Lower lobe of right lung (tissue), 2 donors: ENCODE measurements at places on chromosomes 7 and 10. TPM values are rescaled to one million over a fixed set of nuclear protein-coding genes. Genes with fewer than 3 reads are reported as not detected.

ARL3 gene
- 7.3 TPM for total RNA-seq

DNA sequence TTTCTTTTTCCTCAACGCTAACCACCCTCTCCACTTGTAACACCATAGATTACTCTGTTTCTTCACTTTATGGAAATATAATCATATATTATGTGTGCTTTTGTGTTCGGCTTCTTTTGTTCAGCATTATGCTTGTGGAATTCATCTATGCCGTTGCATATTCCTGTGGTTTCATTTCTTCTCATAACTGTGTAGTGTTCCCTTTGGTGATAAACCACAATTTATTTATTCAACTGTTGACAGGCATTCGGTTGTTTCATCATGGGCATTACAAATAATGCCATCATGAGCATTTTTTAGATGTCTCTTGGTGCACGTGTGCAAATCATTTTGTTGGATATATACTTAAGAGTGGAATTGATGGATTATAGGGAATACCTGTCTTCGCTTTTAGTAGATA, 12.1 kb downstream of the AVL9 start:
- DNase-seq = no peak

DNA sequence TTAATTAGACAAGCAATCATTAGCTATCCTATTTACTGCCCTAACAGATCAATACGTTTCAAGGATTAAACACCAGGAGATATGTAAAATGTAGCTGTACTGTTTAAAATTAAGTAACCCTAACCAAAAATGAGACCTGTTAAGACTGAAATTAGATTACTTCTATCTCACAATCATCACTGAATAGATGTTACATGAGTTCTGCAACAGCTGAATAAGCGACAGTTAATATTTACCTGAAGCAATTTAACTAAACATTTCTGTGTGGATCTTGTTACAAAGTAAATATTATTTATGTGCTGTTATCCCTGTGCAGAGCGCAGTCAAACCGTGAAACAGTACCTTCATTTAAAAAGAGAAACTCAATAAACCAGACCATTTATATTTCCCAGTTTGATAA, 122.5 kb downstream of the RELN start:
- DNase-seq = no peak

ZNF107 gene
- 4.3 TPM for total RNA-seq

DNA sequence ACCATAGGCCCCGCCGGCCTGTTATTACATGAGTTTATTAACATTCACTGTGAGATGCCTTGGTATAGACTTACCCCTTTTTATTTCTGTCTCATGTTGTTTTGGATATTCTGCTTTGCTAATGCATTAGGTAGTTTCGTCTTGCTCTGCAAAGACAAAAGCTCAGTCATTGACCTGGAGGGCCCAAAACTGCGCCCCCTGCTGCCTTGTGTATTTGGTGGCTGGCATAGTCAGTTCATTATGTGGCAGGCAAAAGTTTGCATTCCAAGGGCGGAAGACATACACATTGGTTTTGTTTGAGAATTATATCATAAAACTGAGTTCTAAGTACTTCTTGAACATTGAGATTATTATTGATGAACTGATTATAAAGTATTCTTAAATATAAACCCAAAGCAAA, 372.5 kb downstream of the SDK1 start:
- peak; percentile 52 for DNase-seq

DNA sequence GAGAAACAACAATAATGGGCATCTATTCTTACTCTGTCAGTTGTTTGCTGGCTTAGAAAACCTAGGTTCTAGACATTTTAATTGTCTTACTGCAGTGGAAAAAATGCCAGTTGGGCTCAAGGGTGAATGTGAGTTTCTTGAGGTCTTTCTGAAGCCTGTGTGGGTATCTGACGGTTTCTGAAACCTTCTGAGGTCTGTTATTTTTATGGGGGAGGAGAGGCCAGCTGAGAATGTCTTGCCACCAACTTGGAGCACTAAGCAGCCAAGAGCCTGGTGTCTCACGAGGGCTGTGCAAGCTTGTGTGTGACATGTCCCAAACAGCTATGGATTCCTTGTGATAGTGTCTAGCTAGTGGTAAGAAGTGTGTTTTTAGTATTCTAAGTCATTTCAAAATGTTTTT, 24.2 kb upstream of the DDC start:
- no peak for DNase-seq

CDK14 gene
- total RNA-seq = 58.6 TPM

- no peak for DNase-seq
Measured at GRCh38 chr10:70932392-70933196, 44.2 kb upstream of the PCBD1 start.

DNA sequence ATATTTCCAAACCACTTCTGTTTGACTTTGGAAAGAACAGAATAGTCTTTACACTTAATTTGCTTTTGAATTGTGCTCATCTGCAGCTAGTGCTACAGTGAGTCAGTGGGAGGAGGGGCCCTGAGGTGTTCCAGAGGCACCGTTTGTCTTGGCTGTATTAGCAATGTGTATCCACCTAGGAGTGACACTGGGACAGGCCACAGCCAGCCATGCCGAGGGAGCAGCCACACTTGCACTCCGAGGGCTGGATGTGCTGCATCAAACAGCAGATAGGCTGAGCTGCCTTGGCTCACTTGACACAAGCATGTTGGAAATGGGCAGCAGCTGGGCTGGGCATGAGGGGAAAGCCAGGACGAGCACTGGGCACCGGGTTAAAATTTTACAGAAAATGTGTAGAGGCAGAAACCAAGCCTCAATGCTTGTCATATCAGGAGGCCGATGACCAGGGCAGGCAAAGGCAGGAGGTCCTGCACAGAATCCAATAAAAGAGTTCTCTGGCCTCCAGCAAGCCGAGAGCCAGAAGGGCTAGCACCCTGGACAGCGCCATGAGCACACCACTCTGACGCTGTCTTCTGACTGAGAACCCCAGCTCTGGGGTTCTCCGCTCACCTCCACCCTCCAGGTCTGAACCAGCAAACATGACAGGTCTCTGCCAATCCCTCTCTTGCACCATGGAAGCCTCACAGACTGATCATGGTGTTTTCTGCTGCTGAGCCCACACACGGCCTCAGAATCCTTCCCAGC, 163.3 kb downstream of the GRID1 start:
- no peak for DNase-seq

DNA sequence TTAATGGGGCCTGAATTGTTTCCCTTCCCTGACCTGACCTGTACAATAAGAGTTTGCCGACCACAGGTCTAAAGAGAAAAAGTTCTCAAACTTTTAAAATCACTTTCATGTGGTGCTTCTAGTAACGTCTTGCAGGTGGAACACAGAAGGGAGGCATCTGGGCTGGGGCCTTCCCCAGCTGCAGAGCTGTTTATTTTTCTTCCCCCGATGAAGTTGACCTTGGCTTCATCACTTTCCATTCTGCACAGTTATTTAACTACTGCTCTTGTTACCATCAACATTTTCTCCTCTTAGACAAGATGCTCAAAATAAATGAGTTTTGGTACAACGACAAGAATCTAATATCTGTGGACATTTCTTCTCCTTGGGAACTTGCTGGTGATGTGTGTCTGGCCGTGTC, 181.7 kb downstream of the HERPUD2 start:
- no peak for DNase-seq

GRCh38 chr7:136919820-136920219, 51.4 kb downstream of the CHRM2 start:
- DNase-seq = no peak

- peak; percentile 51 for DNase-seq
Measured at GRCh38 chr7:30226614-30227268, 57.7 kb upstream of the ZNRF2 start.

OR6B1 gene
- not detected for total RNA-seq

- no peak for DNase-seq
Measured at GRCh38 chr10:117590101-117590875, 47.7 kb downstream of the EMX2 start.

- DNase-seq = peak; percentile 21
Measured at GRCh38 chr10:11677480-11677879, 64.7 kb upstream of the ECHDC3 start.

DNA sequence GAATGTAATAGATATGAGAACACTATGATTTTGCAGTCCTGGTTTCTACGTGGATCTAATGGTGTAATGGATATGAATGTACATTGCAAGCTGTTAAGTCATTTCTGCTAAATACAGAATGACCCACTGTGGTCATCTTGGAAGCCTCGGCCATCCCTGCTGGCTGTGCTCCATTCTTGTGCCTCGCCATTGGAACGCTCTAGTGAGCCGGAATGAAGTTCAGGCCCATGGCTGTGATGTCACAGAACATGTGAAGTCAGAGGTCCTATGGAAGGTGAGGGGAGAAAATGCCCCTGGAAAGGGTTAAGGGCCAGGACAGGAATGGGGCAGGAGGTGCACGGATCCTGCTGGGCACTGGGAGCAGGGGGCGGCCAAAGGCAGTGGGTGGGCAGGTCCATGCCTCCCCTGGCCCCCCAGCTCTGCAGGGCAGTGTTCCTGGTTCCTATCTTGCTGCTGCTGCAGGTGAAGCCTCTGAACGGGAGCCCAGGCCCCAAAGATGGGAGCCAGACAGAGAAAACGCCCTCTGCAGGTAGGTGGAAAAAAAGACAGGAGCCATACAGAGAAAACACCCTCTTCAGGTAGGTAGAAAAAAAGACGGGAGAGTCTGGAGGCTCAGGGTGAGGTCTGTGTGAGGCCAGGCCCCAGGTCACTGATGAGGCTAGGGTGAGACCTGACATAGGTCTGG, at the start of gene LLCFC1:
Gene LLCFC1 (plus strand): TSS at position 259 of the 685 bp plus-strand sequence. CDS start 138 bp downstream, at position 397.
- no peak for DNase-seq

DNA sequence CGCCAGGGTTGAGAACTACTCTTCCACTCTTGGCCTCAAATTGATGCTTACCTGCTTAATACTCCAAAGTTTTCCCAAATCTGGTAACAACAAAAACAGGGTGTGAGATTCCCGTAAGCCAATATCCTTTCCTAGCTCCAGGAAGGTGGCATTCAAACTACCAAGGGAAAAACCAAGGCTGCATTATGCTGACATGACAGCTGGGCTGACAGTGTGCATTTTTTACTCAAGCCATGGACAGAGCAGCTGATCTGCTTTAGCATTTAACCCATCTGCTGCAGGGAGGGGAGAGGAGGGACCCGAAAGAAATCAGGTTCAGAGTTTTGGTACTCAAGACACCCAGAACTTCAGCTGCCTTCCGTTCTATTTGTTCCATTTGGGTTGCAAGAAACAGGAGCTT, 49.8 kb upstream of the RAPGEF5 start:
- DNase-seq = no peak

EZH2 gene
- 3.5 TPM for total RNA-seq

MACC1 gene
- 24.7 TPM for total RNA-seq

DNA sequence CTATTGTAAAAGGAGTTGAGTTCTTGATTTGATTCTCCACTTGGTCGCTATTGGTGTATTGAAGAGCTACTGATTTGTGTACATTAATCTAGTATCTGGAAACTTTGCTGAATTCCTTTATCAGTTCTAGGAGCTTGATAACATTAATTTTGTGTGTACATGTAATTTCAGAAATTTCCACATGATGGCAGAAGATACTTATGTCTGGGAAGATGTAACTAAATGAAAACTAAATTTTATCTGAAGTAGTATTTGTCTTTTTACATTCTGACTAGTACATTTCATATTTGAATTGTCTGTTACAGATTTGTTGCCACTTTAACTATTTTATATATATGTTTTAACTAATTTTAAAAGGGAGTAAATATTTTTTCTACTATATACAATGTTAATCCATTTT, 27.6 kb downstream of the SDHAF3 start:
- no peak for DNase-seq

DNA sequence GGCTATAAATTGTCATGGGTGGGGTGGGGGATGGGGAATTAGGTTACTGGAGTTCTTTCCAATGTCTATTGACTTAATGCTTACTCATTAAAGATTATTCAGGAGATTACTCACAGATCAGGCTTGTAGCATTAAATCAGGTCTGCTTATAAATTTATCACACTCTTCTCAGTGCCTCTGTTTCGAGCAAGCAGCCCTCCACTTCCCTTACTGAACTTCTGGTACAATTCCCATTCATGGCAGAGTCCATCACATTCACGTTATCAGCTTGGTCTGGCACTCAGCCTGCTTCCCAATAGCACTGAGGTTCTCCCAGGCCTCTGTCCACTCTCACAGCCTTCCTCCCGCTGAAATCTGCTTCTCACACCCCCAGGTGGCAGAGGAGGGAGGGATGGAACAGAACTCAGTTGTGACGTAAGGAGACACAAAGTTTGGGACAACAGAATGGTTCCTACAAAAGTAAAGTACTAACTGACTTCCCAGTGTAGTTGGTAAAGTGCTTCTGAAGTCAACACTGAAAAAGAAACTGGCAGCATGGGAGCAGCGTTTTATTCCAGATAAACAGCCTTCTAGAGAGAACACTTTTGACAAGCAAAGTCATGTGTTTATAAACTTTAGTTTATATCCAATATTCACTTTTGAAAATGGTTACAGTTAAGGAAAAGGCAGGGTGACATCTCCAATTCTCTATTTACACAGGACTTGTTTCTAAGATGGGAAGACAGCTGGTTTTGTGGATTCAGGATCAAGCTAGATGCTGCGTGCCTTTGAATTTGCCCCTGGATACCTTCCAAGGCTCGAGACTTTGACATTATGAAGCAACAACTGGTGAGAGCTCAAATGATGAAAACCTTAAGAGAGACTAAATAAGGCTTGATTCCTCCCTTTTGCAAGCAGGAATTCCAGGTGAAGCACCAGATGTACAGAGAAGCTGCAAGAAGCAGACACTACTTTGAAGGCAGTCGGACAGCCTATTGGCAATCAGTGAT, 81.4 kb downstream of the ATXN7L1 start:
- no peak for DNase-seq

DNA sequence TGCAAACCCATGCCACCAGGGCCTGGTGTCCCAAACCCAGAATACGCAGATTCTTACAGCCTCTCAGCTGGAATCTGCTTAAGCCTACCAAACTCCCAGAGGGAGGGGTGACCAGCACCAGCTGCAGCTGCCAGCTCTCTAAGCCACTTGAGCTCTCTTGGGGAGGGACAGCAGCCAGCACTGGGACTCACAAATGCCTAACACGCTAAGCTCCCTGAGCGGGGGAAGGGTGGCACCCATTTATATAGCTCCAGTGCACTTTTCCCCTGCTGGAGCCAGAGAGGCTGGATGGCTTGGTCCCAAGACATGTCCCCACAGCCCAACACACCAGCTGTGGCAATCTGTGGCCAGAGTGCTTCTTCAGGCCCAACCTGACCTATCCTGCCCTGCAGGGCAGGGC, 326.8 kb upstream of the NRG3 start:
- DNase-seq = no peak

- DNase-seq = peak; percentile 66
Measured at GRCh38 chr10:73886085-73886529, 11.8 kb upstream of the CAMK2G start.

TMEM176A gene
- total RNA-seq = 57.4 TPM

GRCh38 chr7:108488768-108489538, 32.7 kb upstream of the NRCAM start:
- no peak for DNase-seq

TASOR2 gene
- 48.9 TPM for total RNA-seq

METTL27 gene
- 4.0 TPM for total RNA-seq

GRCh38 chr7:128115821-128116723, 84.8 kb upstream of the LRRC4 start:
- DNase-seq = no peak

- no peak for DNase-seq
Measured at GRCh38 chr10:90775351-90776028, 82.3 kb downstream of the HTR7 start.

- DNase-seq = no peak
Measured at GRCh38 chr10:49615213-49615612, 1.4 kb downstream of the CHAT start.

GRCh38 chr7:114787556-114787955, 134.3 kb upstream of the MDFIC start:
- no peak for DNase-seq

- no peak for DNase-seq
Measured at GRCh38 chr7:77910124-77910523, 111.6 kb downstream of the PHTF2 start.

ZNF467 gene
- 23.0 TPM for total RNA-seq
